ENCODE measurements at places on chromosomes 2 and 18. TPM values are rescaled to one million over a fixed set of nuclear protein-coding genes. Genes with fewer than 3 reads are reported as not detected.

The FAM110C gene
- 23.7 TPM for total RNA-seq

The GREB1 gene
- total RNA-seq = 2.6 TPM

The ADD2 gene
- 1.9 TPM for total RNA-seq

The TUBA4B gene
- not detected for total RNA-seq

The B3GNT7 gene
- total RNA-seq = 113 TPM

The EVA1A gene
- total RNA-seq = not detected

The HOXD12 gene
- not detected for total RNA-seq

The SDC1 gene
- total RNA-seq = 146 TPM

The CAPN14 gene
- not detected for total RNA-seq

The NT5C1B gene
- not detected for total RNA-seq

The VSNL1 gene
- 1.1 TPM for total RNA-seq

The HOXD11 gene
- total RNA-seq = 0.41 TPM

The RAD51AP2 gene
- total RNA-seq = 0.40 TPM

The NAT8 gene
- total RNA-seq = not detected

The SNORC gene
- total RNA-seq = 13.9 TPM

The SMARCAL1 gene
- total RNA-seq = 16.9 TPM

The ABHD1 gene
- 0.48 TPM for total RNA-seq

The IHH gene
- 65.6 TPM for total RNA-seq

The CSRNP3 gene
- 4.6 TPM for total RNA-seq

The CAPN13 gene
- total RNA-seq = 42.6 TPM

The GCG gene
- not detected for total RNA-seq

The OSR1 gene
- total RNA-seq = 1.4 TPM

The LIPG gene
- total RNA-seq = 11.5 TPM

The SCG2 gene
- total RNA-seq = 9.6 TPM

The PLGLB2 gene
- 6.2 TPM for total RNA-seq

The STARD6 gene
- not detected for total RNA-seq

The KIF1A gene
- 0.40 TPM for total RNA-seq
